NCI-H1436 treated with DMSO at 0.1 percent for 48 hours (cell line): ENCODE measurements at places on chromosomes 2 and 18.

- DNase-seq, result no peak
Measured at GRCh38 chr18:48229552-48229981, 179.6 kb downstream of the ZBTB7C start.

GRCh38 chr2:126655500-126656430 lies at the start of gene GYPC:
Gene GYPC, plus strand, starts transcription at chr2:126656158. Its CDS starts 106 bp downstream, at chr2:126656264.
- DNase-seq, result no peak

DNA sequence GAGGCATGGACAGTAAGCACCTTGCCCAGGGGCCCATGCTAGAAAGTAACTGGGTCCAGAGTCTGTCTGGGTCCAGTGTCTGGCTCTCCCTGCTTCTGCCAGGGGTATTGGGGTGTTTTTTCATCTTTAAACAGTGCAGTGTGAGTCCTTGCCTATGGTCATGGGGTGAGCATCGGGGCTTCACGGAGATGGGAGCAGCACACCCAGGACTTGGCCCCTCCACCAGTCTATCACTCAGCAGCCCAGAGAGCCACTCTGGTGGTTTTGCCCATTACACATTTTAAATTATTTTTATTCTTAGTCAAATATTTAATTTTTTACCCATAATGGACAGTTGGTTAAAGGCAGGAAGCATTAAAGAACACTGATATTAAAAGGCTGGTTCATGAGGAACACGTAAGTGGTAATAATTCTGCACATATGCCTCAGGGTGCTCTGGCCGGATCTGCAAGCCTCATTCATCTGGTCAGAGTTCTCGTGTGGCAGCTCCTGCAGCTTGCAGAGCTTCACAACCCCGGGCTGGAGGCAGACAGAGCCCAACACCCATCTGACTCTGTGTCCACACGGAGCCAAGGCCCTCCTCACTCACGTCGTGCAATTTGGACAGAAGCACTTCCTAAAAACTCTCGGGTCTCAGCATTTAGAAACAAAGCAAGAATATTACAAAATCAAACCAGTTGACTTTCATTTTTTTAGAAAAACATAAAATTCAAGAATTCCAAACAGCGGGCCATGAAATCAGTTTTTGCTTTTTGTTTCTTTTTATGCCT lies 204.1 kb downstream of the CTIF start:
- DNase-seq, result no peak

- no peak for DNase-seq
Measured at GRCh38 chr18:62011416-62011815, 118.6 kb upstream of the RNF152 start.

- DNase-seq, result no peak
Measured at GRCh38 chr2:191321861-191322662, 76.9 kb downstream of the MYO1B start.

GRCh38 chr18:34942276-34942675 lies 98.9 kb upstream of the MAPRE2 start:
- no peak for DNase-seq

DNA sequence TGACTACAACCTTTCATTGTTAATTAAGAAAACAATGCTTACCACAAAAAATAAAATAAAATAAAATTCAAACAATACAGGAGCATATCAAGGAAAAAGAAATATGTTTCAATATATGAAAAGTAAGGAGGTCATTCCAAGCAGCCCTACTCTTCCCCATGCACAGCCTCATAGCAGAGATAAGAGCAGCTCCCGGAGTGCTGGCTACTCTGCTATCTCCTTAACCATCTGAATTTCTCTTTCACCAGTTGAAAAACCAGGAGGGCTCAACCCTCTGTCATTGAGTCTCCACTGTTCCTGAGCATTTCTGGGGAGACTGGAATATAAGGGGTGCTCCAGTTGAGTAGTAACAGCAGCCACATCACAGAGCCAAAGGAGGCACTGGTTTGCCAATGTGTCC lies 201.4 kb downstream of the TCF4 start:
- DNase-seq, result no peak

- no peak for DNase-seq
Measured at GRCh38 chr2:123609077-123609476, 416.0 kb upstream of the CNTNAP5 start.

DNA sequence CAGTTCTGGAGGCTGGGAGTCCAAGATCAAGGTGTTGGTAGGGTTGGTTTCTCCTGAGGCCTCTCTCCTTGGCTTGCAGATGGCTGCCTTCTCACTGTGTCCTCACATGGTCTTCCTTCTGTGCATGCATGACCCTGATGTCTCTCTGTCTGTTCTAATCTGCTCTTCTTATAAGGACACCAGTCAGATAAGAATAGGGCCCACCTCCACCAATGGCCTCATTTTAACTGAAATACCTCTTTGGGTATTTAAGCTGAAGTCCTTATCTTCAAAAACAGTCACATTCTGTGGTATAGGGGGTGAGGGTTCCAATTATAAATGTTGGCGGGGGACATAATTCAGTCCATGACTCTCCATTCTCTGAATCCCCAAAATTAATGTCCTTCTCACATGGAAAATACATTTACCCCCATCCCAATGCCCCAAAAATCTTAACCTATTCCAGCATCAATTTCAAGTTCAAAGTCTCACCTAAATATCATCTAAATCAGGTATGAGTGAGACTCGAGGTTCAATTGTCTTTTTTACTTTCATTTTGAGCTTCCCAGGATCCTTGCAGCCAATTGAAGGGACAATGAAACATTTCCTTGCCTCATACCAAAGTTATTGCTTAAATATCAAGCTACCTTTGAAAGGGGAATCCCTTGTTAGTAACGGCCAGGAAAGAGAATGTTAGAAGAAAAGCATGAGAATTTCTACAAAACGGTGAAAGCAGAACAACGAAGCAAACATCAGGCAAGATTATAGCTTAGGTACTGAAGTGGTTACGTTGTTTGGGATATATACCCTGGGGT lies 20.6 kb upstream of the CNOT11 start:
- no peak for DNase-seq
